ENCODE measurements at places on chromosomes 5 and 9.

DNA sequence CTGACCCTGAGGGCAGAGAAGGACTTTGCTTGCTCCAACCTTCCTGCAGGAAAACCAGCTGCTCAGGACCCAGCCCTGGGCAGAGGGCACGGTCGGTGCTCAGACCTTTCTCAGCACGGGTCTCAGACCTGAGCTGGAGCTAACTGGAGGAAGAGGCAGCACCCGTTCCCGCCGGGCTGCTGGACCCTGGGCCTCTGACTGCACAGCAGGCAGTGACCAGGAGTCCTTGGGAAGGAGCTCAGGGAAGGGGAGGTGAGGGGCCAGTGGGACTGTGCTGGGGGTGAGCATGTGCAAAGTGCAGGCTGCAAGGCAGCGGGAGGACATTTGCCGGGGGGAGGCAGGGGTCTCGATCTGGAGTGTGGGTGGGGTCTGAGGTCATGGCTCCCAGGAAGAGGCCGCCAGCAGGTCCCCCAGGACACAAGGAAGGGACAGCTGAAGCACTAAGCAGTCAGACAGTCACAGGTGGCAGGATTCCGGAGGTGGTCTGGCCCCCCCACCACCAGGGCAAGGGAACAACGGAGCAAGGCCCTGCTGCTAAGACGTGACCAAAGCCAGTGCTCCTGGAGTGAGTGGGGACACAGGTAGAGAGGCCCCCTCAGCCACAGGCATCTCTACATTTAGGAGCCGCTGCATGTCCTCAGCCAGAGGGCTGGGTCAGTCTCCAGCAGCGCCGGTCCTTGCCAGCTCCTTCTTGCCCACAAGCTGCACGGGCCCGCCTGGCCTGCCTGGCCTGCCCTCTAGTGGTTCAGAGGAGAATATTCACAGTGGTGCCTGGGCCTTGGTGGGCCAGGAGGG, 4.8 kb upstream of the DPM2 start:
- H3K27me3 ChIP-seq: peaks cover 7% of the 10 kb centered on the region
- H3K27ac ChIP-seq: no peak overlapping the region
- H3K36me3 ChIP-seq: peaks cover 14% of the 10 kb centered on the region

GRCh38 chr5:39073767-39074016, 507 bp downstream of the RICTOR start:
- no peaks in the 10 kb centered on the region for H3K36me3 ChIP-seq
- peak overlapping the region; percentile 90 for H3K4me3 ChIP-seq

- H3K4me1 ChIP-seq: peaks cover 17% of the 10 kb centered on the region
- no peak for DNase-seq
- no peak overlapping the region for H3K27ac ChIP-seq
- H3K27me3 ChIP-seq: no peaks in the 10 kb centered on the region
- no peak overlapping the region for H3K4me3 ChIP-seq
- peaks cover 3% of the 10 kb centered on the region for H3K36me3 ChIP-seq
These were observed 71.3 kb downstream of the ERP44 start for GRCh38 chr9:100027543-100027942.

GRCh38 chr5:51382521-51383130, 622 bp upstream of the ISL1 start:
- H3K4me1 ChIP-seq: no peaks in the 10 kb centered on the region
- H3K36me3 ChIP-seq: no peaks in the 10 kb centered on the region
- H3K27me3 ChIP-seq: peaks cover 54% of the 10 kb centered on the region

DNA sequence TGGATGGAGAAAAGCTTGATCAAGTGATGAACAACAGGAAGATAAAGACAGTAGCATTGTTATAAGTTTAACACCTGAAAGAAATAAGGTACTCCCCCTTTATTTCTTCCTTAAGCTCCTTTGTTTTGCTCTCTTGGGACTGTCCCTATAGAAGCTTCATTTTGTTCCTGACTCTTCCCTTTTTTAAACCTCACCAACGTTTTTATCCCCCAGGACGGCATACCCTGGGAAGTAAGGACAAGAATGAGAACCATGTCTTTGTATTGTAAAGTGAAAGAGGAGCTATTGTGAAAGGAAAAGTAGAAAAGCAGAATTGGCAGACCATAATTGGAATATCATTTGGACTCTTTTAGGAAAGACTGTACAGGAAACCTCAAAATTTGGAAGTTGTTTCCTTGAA, 1368.6 kb upstream of the C9orf72 start:
- no peaks in the 10 kb centered on the region for H3K27me3 ChIP-seq
- H3K27ac ChIP-seq: no peak overlapping the region
- H3K4me1 ChIP-seq: peaks cover 19% of the 10 kb centered on the region

GRCh38 chr5:11904265-11904906, at the start of gene CTNND2:
TSS of gene CTNND2 (minus strand) at chr5:11904446. CDS start at chr5:11903853, 593 bp downstream.
- no peak for DNase-seq
- no peaks in the 10 kb centered on the region for H3K36me3 ChIP-seq
- peak within 1 kb of the TSS; percentile 65 for H3K4me3 ChIP-seq
- H3K27me3 ChIP-seq: peaks cover 8% of the 10 kb centered on the region
- no peak within 1 kb of the TSS for H3K27ac ChIP-seq
- no peaks in the 10 kb centered on the region for H3K4me1 ChIP-seq

GRCh38 chr9:111914749-111915424, 18.3 kb downstream of the UGCG start:
- peaks cover 71% of the 10 kb centered on the region for H3K4me1 ChIP-seq
- H3K36me3 ChIP-seq: peaks cover 9% of the 10 kb centered on the region
- no peak overlapping the region for H3K4me3 ChIP-seq
- H3K27ac ChIP-seq: no peak overlapping the region
- H3K27me3 ChIP-seq: no peaks in the 10 kb centered on the region

GRCh38 chr5:160129841-160130240, 10.6 kb upstream of the PWWP2A start:
- no peak overlapping the region for H3K4me3 ChIP-seq
- H3K27ac ChIP-seq: no peak overlapping the region
- no peak for DNase-seq
- H3K4me1 ChIP-seq: no peaks in the 10 kb centered on the region

GRCh38 chr9:84323858-84324257, 16.7 kb downstream of the SLC28A3 start:
- H3K4me1 ChIP-seq: peaks cover 3% of the 10 kb centered on the region
- peaks cover 5% of the 10 kb centered on the region for H3K36me3 ChIP-seq
- DNase-seq: no peak
- H3K27ac ChIP-seq: no peak overlapping the region
- no peak overlapping the region for H3K4me3 ChIP-seq
- peaks cover 4% of the 10 kb centered on the region for H3K27me3 ChIP-seq

GRCh38 chr5:149126906-149127305, 14.4 kb upstream of the ABLIM3 start:
- H3K27ac ChIP-seq: no peak overlapping the region
- peaks cover 14% of the 10 kb centered on the region for H3K27me3 ChIP-seq
- no peak for DNase-seq
- no peaks in the 10 kb centered on the region for H3K4me1 ChIP-seq

GRCh38 chr5:44997506-44997905, 188.8 kb downstream of the MRPS30 start:
- no peaks in the 10 kb centered on the region for H3K4me1 ChIP-seq
- H3K4me3 ChIP-seq: no peak overlapping the region
- DNase-seq: no peak
- H3K27me3 ChIP-seq: no peaks in the 10 kb centered on the region
- no peak overlapping the region for H3K27ac ChIP-seq

- no peaks in the 10 kb centered on the region for H3K36me3 ChIP-seq
- no peak overlapping the region for H3K27ac ChIP-seq
- H3K27me3 ChIP-seq: peaks cover 9% of the 10 kb centered on the region
- H3K4me3 ChIP-seq: no peak overlapping the region
- DNase-seq: no peak
- H3K4me1 ChIP-seq: no peaks in the 10 kb centered on the region
These were observed 64.2 kb upstream of the GPR151 start for GRCh38 chr5:146580237-146580636.

DNA sequence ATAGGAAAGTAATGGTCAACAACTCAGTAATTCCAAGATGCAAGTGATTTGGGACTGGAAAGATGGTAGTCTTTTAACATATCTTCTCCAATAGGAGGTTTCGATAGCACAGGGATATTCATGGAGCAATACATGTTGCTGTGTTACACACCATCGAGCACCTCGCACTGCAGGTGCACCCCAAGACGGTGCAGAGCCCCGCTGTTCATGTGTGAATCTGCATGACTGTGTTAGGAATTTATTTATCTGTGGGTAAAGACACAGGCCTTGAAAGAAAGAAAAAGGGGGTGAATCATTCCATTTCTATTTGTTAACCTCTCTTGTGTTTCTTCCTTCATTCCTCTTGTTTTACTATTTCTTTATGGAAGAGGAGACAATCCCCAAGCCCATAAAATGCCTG, 217.1 kb downstream of the EBF1 start:
- no peaks in the 10 kb centered on the region for H3K27me3 ChIP-seq
- H3K36me3 ChIP-seq: no peaks in the 10 kb centered on the region
- H3K27ac ChIP-seq: no peak overlapping the region
- no peak overlapping the region for H3K4me3 ChIP-seq
- DNase-seq: no peak
- H3K4me1 ChIP-seq: no peaks in the 10 kb centered on the region

DNA sequence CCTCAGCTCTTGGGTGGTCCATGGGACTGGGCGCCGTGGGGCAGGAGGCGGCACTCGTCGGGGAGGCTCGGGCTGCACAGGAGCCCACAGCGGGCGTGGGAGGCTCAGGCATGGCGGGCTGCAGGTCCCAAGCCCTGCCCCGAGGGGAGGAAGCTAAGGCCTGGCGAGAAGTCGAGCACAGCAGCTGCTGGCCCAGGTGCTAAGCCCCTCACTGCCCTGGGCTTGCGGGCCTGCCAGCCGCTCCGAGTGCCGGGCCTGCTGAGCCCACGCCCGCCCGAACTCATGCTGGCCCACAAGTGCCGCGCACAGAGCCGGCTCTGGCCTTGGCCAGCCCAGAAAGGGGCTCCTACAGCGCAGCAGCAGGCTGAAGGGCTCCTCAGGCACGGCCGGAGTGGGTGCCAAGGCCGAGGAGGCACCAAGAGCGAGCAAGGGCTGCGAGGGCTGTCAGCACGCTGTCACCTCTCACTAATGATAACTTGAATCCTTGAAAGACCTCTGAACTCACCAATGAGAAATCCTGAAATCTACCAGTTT, 1506.8 kb upstream of the WWC1 start:
- H3K36me3 ChIP-seq: no peaks in the 10 kb centered on the region
- DNase-seq: no peak
- no peak overlapping the region for H3K4me3 ChIP-seq
- H3K27ac ChIP-seq: no peak overlapping the region
- H3K27me3 ChIP-seq: no peaks in the 10 kb centered on the region
- no peaks in the 10 kb centered on the region for H3K4me1 ChIP-seq

GRCh38 chr5:171849585-171850323, 64.1 kb downstream of the SMIM23 start:
- no peak overlapping the region for H3K4me3 ChIP-seq
- peaks cover 5% of the 10 kb centered on the region for H3K4me1 ChIP-seq
- DNase-seq: no peak
- H3K27me3 ChIP-seq: peaks cover 4% of the 10 kb centered on the region
- no peak overlapping the region for H3K27ac ChIP-seq
